ENCODE measurements at places on chromosomes 6 and 20.
A peak's percentile ranks its signal among the peaks of the same experiment; 100 is the strongest.

GRCh38 chr6:108851756-108852155 is 3.5 kb downstream of the ARMC2 start:
- H3K4me3 ChIP-seq, result no peak overlapping the region
- no peak overlapping the region for H3K27ac ChIP-seq
- no peak for DNase-seq
- no peaks in the 10 kb centered on the region for H3K27me3 ChIP-seq
- peaks cover 18% of the 10 kb centered on the region for H3K36me3 ChIP-seq
- H3K4me1 ChIP-seq, result peaks cover 8% of the 10 kb centered on the region

DNA sequence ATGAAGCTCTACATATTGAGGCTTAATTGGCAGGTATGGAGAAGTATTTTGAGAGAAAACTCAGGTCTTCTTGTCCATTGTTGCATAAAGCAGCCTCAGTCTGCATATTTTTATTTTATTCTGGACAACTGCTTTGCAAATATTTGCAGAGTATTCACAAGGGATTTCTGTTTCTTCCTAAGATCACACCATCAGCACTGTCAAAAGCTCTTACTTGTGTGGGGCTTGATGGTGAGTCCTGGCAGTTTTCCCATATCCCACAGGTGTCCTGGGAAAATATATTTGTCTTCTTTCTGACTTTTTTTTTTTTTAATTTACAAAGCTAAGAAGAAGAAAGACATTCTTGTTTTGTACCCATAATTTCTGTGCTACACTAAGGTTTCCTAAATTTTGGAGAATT is 16.9 kb upstream of the MLIP start:
- no peak overlapping the region for H3K4me3 ChIP-seq
- H3K27me3 ChIP-seq, result no peaks in the 10 kb centered on the region
- no peaks in the 10 kb centered on the region for H3K36me3 ChIP-seq
- H3K4me1 ChIP-seq, result no peaks in the 10 kb centered on the region
- H3K27ac ChIP-seq, result no peak overlapping the region

- H3K27me3 ChIP-seq, result peaks cover 21% of the 10 kb centered on the region
- no peak overlapping the region for H3K27ac ChIP-seq
- no peaks in the 10 kb centered on the region for H3K36me3 ChIP-seq
- H3K4me3 ChIP-seq, result no peak overlapping the region
- no peaks in the 10 kb centered on the region for H3K4me1 ChIP-seq
Measured at GRCh38 chr6:80094017-80094416, 12.5 kb upstream of the BCKDHB start.

GRCh38 chr6:41043151-41043550 is 884 bp downstream of the TSPO2 start:
- no peak overlapping the region for H3K4me3 ChIP-seq
- H3K36me3 ChIP-seq, result peaks cover 23% of the 10 kb centered on the region
- H3K4me1 ChIP-seq, result peaks cover 8% of the 10 kb centered on the region

DNA sequence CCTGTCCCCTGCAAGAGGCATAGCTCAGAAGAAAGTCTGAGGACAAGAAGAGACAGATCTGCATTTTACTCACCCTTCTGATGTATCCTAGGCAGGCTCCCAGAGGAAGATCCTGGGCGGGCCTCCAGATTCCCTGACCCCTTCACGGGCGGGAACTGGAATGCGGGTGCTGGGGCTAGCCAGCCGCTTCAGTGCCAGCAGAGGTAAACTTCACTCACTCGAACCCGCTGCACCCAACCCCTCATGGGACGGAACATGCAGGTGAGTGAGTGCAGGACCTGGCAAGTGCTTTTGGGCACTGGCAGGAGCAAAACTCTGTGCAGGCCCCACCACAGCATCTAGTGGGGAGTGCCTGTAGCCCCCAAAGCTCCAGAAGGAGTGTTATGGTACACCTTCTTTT is 171.8 kb downstream of the MMS22L start:
- no peak for DNase-seq
- H3K4me1 ChIP-seq, result no peaks in the 10 kb centered on the region
- no peak overlapping the region for H3K27ac ChIP-seq
- no peaks in the 10 kb centered on the region for H3K27me3 ChIP-seq
- H3K36me3 ChIP-seq, result peaks cover 5% of the 10 kb centered on the region
- no peak overlapping the region for H3K4me3 ChIP-seq

DNA sequence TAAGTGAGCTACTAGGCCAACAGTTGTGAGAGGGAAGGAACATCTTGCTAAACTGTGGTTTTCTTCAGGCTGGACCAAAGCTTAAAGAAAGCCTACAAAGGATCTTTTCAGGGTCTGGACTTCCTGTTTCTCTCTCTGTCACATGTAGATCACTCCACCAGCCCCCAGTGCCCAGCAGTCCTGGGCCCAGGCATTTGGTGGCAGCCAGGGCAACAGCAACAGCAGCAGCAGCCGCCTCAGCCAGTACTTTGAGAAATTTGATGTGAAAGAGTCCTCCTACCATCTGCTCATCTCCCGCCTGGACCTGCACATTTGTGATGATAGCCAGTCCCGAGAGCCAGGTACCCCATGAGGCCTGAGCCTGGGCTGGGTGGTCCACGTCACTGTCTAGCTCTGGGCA is 44.1 kb downstream of the BLTP3A start:
- H3K36me3 ChIP-seq, result peaks cover 33% of the 10 kb centered on the region
- no peak for DNase-seq
- H3K27ac ChIP-seq, result no peak overlapping the region
- no peak overlapping the region for H3K4me3 ChIP-seq
- peaks cover 2% of the 10 kb centered on the region for H3K4me1 ChIP-seq

- peak overlapping the region; percentile 92 for H3K4me3 ChIP-seq
- peak overlapping the region; percentile 94 for H3K27ac ChIP-seq
- peaks cover 35% of the 10 kb centered on the region for H3K4me1 ChIP-seq
- peaks cover 26% of the 10 kb centered on the region for H3K27me3 ChIP-seq
- peaks cover 7% of the 10 kb centered on the region for H3K36me3 ChIP-seq
Measured at GRCh38 chr6:166627875-166628801, 1.1 kb upstream of the RPS6KA2 start.

DNA sequence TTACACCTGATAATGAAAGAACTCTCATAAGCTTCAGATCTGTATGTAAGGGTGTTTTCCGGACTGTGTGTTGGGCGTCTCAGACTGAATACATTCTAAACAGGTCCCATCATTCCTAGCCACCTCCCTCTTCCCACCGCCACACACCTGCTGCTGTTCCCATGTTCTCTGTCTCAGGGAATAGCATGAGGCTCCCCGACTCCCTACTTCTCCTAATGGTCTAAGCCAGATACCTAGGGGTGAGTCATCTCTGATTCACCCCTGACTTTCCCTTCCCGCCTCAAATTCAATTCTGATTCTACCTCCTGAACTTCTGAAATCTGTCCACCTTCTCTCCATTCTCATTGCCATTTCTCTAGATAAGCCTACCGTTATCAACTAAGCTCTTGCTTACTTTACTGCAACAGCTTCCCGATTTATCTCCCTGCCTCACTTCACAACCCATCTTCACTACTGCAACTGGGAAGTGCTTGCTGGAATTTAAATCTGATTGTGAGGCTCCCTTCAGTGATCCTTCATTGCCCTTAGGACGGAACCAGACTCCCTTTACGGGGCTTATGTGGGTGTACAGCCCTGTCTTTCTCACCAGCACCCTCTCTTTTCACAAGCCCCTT is 1.6 kb downstream of the TMEM14A start:
- peaks cover 14% of the 10 kb centered on the region for H3K36me3 ChIP-seq
- peaks cover 49% of the 10 kb centered on the region for H3K4me1 ChIP-seq
- no peak overlapping the region for H3K4me3 ChIP-seq

DNA sequence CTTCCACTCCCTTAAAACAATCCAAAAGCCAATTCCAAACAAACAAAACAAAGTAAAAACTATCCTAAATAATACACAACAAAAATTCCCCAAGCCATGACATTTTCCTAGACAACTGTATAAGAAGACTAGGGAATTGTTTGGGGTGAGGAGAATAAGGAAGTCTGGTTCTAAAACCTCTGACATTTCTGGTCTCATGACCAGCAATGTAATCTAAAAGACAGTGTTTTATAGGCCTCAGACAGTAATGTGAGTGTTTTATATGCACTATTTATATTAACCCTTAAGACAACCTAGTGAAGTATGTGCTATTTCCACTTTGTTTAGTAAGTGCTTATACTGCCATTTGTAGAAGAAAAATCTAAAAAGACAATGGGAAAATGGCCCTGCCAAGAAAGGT is 13.0 kb upstream of the RCAN2 start:
- DNase-seq, result no peak
- H3K27me3 ChIP-seq, result peaks cover 33% of the 10 kb centered on the region
- no peak overlapping the region for H3K4me3 ChIP-seq
- no peaks in the 10 kb centered on the region for H3K4me1 ChIP-seq
- no peak overlapping the region for H3K27ac ChIP-seq

- H3K4me3 ChIP-seq, result no peak overlapping the region
- no peak overlapping the region for H3K27ac ChIP-seq
- no peak for DNase-seq
Measured at GRCh38 chr20:44830995-44831394, 20.6 kb upstream of the RIMS4 start.

GRCh38 chr6:41625442-41625841 is 12.8 kb upstream of the MDFI start:
- DNase-seq, result no peak
- no peak overlapping the region for H3K4me3 ChIP-seq
- H3K27ac ChIP-seq, result no peak overlapping the region
- H3K27me3 ChIP-seq, result peaks cover 19% of the 10 kb centered on the region

DNA sequence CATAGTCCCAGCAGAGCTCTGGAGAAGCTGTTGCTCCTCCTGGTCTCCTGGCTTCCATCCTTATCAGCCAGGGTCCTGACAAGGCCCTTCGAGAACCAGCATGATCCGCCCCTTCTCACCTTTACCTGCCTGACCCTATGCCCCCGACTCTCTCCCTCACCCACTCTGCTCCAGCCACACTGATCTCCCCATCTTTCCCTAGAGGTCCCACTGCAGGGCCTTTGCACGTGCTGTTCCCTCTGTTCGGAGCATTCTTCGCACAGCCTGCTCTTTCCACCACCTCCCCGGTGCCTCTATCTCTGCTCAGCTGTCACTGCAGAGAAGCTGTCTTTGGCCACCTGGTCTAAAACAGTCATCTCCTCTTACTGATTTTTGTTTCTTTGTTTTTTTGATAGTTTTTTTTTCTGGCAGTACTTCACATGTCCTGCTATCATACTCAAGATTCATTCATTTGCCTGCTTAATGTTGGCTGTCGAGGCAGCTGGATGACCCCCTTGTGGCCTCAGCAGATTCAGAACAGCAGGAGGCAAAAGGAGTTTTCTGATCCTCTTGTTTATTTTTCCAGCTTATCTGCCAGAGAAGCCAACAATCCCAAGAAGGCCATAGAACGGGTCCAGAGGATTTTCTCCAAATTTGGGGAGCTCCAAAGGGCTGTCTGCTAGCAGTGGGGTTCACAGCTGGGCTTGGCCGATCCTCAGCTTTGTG is 1.6 kb upstream of the PTGIS start:
- H3K4me1 ChIP-seq, result peaks cover 15% of the 10 kb centered on the region
- H3K4me3 ChIP-seq, result no peak overlapping the region
- no peaks in the 10 kb centered on the region for H3K36me3 ChIP-seq
- H3K27ac ChIP-seq, result no peak overlapping the region
- DNase-seq, result no peak
- H3K27me3 ChIP-seq, result peaks cover 64% of the 10 kb centered on the region

- H3K27me3 ChIP-seq, result no peaks in the 10 kb centered on the region
- H3K4me3 ChIP-seq, result no peak overlapping the region
- H3K4me1 ChIP-seq, result peaks cover 49% of the 10 kb centered on the region
- no peak for DNase-seq
Measured at GRCh38 chr6:53290537-53291510, 57.9 kb downstream of the ELOVL5 start.

- H3K4me3 ChIP-seq, result no peak overlapping the region
- H3K4me1 ChIP-seq, result no peaks in the 10 kb centered on the region
- DNase-seq, result no peak
- peaks cover 5% of the 10 kb centered on the region for H3K27me3 ChIP-seq
- H3K36me3 ChIP-seq, result no peaks in the 10 kb centered on the region
- no peak overlapping the region for H3K27ac ChIP-seq
Measured at GRCh38 chr20:21004386-21005076, 101.6 kb downstream of the LINC00237 start.

GRCh38 chr20:59402681-59403080 is 102.3 kb downstream of the EDN3 start:
- no peaks in the 10 kb centered on the region for H3K36me3 ChIP-seq
- no peak overlapping the region for H3K27ac ChIP-seq
- no peak overlapping the region for H3K4me3 ChIP-seq

- DNase-seq, result no peak
- peaks cover 15% of the 10 kb centered on the region for H3K36me3 ChIP-seq
- H3K27me3 ChIP-seq, result no peaks in the 10 kb centered on the region
- H3K27ac ChIP-seq, result no peak overlapping the region
- H3K4me1 ChIP-seq, result no peaks in the 10 kb centered on the region
Measured at GRCh38 chr20:20649945-20650344, 62.5 kb downstream of the RALGAPA2 start.

GRCh38 chr6:2952557-2953095 is 18.7 kb downstream of the SERPINB6 start:
- peak overlapping the region; percentile 80 for H3K4me3 ChIP-seq
- peaks cover 23% of the 10 kb centered on the region for H3K36me3 ChIP-seq
- peaks cover 14% of the 10 kb centered on the region for H3K4me1 ChIP-seq
- no peaks in the 10 kb centered on the region for H3K27me3 ChIP-seq
- DNase-seq, result no peak

DNA sequence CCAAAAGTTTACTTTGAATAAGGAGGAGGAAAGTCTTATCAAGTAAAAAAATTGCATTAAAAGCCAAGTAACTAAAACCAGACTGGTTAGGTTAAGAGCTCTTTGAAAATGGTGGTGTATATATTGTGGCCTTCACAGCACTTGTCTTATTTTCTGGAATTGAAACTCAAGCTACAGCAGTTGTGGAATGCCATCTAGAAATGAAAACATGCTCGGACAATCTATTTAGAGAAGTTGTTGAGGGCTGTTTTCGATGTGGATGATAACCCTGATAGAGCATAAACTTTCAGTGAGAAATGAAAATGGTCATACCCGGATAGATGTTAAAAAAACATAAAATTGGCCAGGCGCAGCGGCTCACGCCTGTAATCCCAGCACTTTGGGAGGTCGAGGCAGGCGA is 47.0 kb downstream of the ARID1B start:
- no peak overlapping the region for H3K4me3 ChIP-seq
- H3K27me3 ChIP-seq, result no peaks in the 10 kb centered on the region
- peaks cover 92% of the 10 kb centered on the region for H3K4me1 ChIP-seq
- peak overlapping the region; percentile 32 for H3K27ac ChIP-seq
- no peak for DNase-seq
- peaks cover 23% of the 10 kb centered on the region for H3K36me3 ChIP-seq

DNA sequence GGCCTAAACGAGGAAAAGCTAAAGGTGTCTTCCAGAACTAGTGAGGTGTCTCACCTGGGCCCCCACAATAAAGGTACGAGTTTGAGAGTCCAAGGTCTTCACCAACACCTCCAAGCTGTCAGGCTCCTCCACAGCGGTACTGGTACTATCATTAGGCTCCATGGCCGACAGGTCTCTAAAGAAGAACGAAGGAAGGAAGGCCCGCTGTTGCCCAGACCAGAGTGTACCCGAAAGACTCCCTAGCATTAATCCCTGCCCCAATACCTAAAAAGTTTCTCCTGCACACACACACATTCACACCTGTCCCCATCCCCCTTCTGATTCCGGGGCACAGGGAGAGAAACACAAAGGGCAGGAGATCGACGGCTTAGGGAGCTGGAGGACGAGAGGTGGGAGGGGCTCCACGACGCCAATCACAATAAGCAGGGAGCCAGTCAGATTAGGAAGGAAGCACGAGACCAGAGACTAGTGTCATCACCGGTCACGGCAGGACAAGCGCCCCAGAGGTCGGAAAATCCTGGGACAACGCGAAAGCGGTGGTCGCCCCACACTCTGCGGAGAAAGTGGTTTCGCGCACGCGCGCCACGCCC is 764 bp downstream of the BAG6 start:
- no peak for DNase-seq
- H3K4me3 ChIP-seq, result peak overlapping the region; percentile 96
- peak overlapping the region; percentile 99 for H3K27ac ChIP-seq
- H3K36me3 ChIP-seq, result peaks cover 45% of the 10 kb centered on the region
- peaks cover 52% of the 10 kb centered on the region for H3K4me1 ChIP-seq

- H3K27me3 ChIP-seq, result no peaks in the 10 kb centered on the region
- DNase-seq, result no peak
- peaks cover 4% of the 10 kb centered on the region for H3K36me3 ChIP-seq
- H3K27ac ChIP-seq, result no peak overlapping the region
- H3K4me1 ChIP-seq, result no peaks in the 10 kb centered on the region
Measured at GRCh38 chr6:141413196-141413595, 719.5 kb upstream of the GJE1 start.
